Suppressor macrophage (primary cell): ENCODE measurements at places on chromosomes 4 and X.

DNA sequence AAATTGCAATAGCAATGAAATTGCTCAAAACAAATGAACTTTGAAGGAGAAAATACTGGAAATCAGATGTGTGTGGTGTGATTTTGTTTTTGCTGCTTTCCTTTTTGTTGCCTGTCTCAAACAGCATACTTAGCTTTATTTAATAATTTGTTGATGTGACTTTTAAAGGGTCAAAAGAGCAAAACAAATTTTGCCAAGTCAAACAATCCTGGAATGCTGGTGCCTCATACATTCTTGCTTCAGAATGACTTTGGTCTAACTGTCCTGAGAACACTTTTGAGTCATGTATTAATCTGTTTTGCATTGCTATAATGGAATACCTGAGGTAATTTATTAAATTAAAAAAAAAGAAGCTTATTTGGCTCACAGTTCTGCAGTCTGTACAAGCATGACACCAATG is 3.4 kb downstream of the PF4V1 start:
- DNase-seq: no peak

GRCh38 chrX:20263474-20263873 is 3.2 kb downstream of the RPS6KA3 start:
- DNase-seq: no peak

- DNase-seq: no peak
Observed at GRCh38 chr4:179585761-179586160, 2143.5 kb upstream of the AGA start.

DNA sequence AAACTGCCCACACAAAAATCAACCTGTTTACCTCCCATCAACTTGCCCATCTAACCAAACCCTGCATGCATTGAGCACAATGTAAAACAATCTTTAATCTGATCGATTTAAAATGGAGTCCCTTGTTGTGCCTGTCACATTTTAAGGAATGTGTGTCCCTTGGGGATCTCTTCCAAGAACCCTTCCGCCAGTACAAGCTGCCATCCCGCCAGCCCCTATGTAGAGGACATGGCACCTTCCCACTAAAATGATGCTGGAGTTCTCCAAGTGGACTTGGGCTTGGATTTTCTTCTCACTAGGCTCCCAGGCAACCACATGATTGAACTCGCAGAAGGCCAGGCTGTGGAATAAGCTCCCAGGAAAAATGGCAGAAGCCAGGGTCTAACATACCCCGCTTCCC is 45.8 kb upstream of the ENPP6 start:
- no peak for DNase-seq

DNA sequence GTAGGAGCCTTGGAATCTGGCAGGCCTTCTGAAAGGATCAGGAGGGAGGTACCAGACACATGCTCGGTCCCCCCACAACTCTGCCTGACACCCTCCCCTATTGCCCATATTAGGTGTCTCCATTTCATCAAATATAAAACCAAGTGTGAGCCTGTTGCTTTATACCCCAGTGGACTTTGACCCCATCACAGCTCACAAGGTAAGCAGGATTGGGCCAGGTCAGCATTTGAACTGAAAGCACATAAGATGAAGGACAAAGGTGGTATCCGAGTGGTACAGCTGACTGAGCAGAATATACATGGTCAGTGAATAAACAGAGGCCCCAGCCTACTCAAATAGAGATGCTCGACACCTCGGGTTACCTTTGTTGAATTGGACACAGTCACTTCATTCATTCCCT is 20.0 kb downstream of the SLC25A43 start:
- no peak for DNase-seq

DNA sequence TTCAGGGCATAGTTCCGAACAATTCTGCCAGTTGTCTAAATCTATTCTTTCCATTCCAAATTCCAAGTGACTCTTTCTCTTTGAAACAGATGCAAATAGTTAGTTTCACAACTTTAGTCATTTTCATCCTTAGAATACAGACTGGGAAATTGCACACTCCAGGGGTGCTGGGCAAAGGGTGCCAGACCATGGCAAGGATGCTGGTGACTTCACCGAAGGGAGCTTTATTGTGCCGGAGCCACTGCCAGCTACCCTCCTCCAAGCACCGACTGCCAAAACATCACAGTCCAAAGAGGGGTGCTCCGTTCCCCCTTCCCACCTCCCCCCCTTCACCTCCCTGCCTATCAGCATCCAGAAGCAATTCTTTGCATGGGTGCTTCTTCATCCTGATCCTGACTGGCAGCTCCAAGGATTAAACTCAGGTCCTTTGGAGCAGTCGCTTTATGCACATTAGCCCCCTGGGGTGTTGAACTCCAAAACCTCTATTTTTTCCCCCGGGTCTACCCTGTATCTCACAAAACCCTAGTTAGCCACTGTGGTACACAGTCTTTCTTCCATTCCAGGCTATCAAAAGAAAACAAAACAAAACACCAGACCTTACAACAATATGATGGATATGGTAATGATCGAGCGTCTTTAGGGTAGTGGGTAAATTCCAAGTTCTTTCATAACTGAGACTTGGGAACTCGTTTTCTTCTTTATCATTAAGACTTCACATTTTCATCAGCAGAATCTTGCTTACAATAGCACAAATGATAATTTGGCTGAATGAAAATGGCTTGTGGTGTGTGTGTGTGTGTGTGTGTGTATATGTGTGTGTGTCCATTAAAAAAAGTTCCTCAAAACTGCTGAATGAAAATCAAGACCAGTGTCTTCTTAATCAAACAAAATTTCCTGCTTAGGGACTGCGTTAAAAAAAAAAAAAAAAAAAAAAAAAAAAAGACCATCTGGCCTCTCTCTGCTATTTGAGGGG is 28.7 kb downstream of the MID1 start:
- no peak for DNase-seq

GRCh38 chr4:112185334-112185733 is 40.1 kb downstream of the FAM241A start:
- no peak for DNase-seq

- DNase-seq: no peak
Observed at GRCh38 chr4:27046851-27047250, 186.2 kb downstream of the STIM2 start.

DNA sequence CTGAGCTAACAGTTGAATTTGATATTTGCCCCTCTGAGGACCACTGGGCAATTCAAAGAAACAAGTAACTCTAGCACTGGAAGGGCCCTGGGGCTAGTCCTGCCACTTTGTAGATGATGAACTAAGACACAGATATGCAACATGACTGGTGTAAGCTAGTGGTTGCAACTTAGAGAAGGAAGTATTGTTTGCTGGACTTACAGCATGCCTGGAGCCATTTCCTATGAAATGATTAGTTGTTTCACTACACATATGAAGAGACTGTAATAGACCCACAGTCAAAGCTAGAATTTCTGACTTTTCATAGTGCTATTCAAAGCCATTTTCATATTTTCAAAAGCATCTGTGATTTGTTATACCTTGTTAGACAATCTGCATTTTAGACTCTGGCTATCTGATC is 96.2 kb downstream of the TSPAN7 start:
- DNase-seq: peak; percentile 23

DNA sequence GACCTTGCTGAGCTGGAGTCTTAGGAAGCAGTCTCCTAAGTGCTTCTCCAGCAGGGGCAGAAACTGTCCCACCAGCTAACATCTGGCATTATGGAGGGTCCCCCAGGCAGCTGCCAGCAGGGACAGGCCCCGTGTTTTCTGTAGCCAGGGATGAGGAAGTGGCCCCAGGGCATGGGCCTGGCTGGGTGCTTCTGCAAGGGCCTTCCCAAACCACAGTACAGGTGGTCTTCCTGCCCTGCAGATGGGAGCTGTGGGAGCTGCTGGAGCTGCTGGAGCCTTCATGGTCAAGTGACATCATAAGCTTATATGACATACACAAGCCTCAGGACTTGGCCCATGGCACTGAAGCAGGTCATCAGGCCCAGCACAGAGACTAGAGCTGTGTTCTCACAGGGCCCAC is 5.0 kb upstream of the MSANTD1 start:
- no peak for DNase-seq

GRCh38 chrX:41981481-41982013 is 58.2 kb upstream of the CASK start:
- no peak for DNase-seq

DNA sequence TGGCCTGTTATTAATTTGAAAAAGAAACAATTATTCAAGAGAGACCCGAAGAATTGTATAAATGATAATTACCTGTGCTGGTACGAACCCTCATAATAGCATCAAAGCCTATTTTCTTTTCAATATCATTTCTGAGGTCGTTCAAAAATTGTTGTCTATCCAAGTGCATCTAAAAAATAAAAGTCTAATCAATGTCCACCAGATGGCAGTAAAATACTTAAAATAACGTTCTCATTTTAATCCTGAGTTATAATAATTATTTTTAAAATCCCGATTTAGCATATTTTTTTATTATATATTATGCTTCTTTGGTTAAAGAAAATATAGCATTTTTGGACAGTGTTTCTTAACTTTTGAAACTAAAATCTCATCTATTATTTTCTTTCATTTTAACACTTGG is 55.7 kb downstream of the METTL14 start:
- no peak for DNase-seq

- DNase-seq: no peak
Observed at GRCh38 chrX:155211208-155211607, 5.1 kb upstream of the VBP1 start.

DNA sequence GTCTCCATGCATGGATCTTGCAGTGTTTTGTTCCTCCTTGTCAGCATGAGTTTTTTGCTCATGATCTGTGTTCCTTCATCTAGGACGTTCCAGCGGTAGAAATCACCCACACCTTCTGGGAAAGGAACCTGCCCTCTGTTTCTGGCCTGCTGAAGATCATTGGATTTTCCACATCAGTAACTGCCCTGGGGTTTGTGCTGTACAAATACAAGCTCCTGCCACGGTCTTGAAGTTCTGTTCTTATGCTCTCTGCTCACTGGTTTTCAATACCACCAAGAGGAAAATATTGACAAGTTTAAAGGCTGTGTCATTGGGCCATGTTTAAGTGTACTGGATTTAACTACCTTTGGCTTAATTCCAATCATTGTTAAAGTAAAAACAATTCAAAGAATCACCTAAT is 88.2 kb downstream of the MAOA start:
- no peak for DNase-seq

- DNase-seq: no peak
Observed at GRCh38 chr4:158605393-158605792, 66.3 kb downstream of the C4orf46 start.

GRCh38 chrX:131649741-131650140 is 105.9 kb downstream of the OR13H1 start:
- no peak for DNase-seq

DNA sequence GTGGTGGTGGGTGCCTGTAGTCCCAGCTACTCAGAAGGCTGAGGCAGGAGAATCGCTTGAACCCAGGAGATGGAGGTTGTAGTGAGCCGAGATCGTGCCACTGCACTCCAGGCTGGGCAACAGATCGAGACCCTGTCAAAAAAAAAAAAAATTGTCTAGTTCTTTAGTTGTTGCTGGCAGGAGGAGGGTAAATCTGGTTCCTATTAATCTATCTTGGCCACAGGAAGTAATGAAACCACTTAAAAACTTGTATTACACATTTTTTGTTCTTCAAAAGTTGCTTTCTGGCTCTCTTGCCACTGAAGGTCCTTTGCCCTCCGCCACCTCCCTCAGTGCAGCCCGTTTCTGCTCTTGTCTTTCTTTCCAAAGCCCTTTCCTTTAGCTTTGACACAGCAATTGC is 102.9 kb upstream of the ARSJ start:
- DNase-seq: no peak

DNA sequence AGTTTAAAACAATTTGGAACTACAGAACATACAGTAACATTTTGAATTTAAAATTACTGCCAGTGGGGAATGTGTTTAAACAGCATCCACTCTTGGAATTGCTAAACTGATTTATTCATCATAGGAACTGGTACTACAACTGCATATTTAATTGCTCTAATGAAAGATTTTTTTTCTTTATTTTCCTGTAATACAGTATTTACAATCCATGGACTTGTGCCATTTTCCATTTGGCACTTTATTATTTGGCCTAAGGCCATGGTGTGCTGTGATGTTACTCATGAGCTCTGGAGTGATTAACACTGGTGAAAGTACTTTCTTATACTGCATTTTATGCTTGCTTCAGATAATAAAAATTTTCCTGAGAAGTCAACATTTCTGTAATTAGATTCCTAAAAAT is 69.7 kb upstream of the NUDT6 start:
- no peak for DNase-seq

DNA sequence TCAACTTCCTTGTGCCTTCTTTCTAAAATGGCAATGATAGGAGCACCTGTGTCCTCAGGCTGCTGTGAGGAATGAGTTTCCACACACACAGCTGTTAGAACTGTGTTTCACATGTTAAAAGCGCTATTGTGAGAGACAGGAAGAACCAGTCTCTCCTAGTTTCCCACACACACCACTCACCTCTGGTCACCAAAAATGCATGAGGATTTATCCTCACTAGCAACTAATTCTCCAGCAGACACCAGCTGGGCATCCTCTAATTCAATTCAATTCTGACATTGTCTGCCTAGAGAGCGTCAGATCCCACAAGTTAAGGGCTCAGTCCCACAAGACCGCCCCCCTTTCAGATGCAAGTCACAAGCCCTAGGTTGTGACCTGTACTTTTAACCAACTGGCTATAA is 29.0 kb upstream of the SLC2A9 start:
- no peak for DNase-seq

- DNase-seq: no peak
Observed at GRCh38 chr4:185429660-185430059, 3.9 kb upstream of the UFSP2 start.

DNA sequence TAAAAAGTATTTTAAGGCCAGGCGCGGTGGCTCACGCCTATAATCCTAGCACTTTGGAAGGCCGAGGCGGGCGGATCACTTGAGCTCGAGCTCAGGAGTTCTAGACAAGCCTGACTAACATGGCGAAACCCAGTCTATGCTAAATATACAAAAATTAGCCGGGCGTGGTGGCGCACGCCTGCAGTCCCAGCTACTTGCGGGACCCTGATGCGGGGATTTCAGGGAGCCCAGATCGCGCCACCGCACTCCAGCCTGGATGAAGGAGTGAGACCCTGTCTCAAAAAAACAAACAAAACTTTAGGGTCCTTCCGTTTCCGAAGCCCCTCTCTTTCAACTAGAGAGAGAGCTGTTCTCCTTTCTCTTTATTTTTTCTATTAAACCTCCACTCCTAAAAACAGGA is 1.2 kb downstream of the SLC25A31 start:
- DNase-seq: no peak

- no peak for DNase-seq
Observed at GRCh38 chr4:10620935-10621488, 63.6 kb downstream of the CLNK start.

GRCh38 chr4:143025081-143025704 is 159.5 kb upstream of the USP38 start:
- peak; percentile 30 for DNase-seq
